ENCODE measurements at places on chromosomes 16 and 17.

GRCh38 chr17:55433029-55433628 lies 11.5 kb upstream of the MMD start:
- no peak for DNase-seq

- no peak for DNase-seq
Observed at GRCh38 chr16:63983401-63983800, 1138.5 kb downstream of the CDH11 start.

DNA sequence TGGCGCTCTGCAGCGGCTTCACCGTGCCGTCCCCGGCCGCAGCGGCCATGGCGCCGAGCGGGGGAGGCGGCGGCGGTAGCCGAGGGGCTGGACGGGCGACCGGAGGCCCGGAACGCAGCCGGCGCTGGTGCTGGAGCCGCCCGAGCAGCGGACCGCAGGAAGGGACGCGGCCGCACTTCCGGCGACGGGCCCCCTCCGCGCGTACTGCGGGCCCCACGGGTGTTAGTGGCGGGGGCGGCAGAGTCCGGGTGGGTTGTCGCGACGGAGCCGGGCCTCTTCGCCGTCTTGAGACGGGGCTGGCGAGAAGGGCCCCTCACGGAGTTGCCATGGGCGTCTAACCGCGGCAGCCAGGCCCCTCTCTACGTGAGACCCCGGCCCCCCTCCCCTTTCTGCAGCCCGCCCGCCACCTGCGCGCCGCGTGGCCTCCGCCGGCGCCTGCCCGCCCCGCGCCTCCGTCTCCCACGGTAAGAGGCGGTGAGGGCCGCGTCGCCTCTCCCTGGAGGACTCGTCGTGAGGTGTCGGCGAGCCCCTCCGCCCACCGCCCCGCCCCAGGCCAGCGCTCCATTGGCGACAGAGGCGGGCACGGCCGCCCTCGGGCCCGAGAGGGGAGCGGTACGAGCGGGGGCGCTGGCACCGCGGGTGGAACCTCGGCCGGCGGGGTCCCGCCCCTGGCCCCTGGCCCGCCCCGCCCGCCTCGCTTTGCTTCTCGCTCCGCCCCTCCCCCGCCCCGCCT lies at the start of the genes VPS9D1 and ZNF276:
Gene VPS9D1 (minus strand): TSS at position 86 of the 733 bp plus-strand sequence. CDS start 37 bp downstream, at position 49.
Gene ZNF276 (plus strand): TSS at position 725 of the 733 bp plus-strand sequence. CDS start 104 bp downstream, outside the sequence.
- peak; percentile 74 for DNase-seq

DNA sequence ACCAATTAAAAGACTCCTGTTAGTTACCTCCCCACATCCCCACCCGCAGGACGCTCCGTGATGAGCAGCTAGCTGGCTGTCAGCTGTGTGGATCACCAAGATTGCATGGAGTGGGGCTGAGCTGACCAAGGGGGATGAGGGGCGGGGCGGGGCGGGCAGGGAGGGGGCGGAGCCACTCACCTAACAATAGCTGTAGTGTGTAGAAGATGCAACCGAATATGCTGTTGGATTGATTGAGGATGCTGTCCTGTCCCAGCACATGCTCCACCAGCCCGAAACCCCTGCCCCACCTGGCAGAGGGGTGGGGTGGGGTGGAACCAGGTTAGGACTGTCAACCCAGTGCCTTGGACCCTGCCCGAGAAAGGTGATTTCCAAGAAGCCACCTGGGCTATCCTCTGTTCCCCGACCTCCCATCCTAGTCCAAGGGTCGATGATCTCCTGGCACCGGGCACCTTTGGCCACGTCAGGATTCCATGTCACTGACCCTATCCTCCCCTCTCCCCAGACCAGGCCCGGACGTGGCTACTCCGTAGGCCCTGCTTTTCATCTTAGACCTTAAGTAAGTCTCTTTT lies 1.4 kb downstream of the VKORC1 start:
- no peak for DNase-seq

DNA sequence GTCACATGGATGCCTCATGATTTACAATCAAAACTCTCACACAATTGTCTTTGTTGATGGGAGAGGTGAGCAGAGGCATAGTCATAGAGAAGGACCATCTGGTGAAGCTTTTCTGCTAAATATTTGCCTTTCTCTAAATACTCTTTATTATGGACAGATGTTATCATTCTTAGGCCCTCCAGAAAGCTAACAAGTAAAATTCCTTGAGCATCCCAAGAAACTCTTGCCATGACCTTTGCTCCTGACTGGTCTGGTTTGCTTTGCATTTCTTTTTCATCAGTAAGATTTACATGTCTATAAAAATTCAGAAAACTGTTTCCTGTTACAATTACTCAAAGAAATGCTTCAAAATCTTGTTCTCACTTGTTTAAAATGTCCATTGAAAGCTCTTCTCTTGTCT lies 1336.6 kb upstream of the CDH8 start:
- no peak for DNase-seq

DNA sequence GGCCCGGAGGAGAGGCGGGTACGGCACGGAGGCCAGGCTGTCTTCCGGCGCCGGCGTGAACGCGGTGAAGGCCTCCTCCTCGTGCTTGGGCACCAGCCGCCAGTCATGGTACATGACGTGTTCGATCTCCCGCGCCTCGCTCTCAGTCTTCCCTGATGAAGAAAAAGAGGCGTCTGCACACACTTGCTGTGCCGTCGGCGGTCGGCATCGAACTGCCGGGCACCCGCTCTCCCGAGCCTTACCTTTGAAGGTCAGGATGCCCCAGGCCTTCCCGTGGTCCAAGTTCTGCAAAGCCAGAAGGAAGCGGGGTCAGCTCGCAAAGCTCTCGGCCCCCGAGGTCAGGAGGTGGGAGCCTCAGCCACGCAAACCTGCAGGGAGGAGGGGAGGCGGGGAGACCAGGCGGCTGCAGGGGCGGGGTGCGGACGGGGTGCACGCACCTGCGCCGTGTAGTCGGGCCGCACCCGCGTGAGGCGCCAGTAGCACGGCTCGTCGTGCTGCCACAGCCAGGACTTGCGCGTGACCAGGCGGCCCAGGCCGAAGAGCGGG lies at the start of gene EME2:
Gene EME2 (plus strand): TSS at position 449 of the 546 bp plus-strand sequence. CDS start 418 bp downstream, outside the sequence.
- no peak for DNase-seq

- DNase-seq = no peak
Observed at GRCh38 chr17:28874750-28875149, 19.9 kb downstream of the ERAL1 start.

DNA sequence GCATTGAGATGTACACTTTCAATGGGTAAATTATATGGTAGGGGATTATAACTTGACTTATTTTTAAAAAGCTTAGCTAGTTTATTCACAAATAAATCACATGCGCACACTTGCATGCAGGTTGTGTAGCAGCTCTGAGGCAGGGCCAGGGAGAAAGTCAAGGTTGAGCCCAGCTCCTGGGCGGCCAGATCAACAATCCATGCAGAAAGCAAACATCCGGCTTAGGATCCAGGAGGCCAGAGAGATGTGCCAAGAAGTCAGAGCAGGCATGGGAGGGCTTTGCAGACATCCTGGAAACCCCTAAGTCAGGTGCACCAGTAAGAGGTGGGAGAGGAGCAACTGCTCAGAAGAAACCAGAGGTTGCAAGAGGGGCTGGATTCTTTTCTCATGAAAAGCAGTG lies 186.5 kb downstream of the AXIN2 start:
- no peak for DNase-seq

DNA sequence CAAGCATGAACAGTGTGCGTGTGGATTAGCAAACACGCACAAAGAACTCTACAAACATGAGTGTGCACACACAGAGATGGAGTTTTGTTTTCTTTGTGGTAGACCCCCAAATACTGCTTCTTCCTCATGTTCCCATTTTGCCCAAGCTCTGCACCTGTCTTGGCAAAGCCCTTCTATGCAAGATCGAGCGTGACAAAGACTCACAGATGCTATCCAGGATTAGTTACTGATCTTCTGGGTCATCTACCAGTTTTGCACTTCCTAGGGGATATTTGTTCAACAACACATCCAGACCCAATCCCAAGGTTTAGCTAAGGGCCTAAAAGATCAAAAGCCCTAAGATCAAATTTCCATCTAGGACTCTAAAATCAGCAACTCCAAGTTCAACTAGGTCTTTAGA lies 16.0 kb downstream of the LRRC36 start:
- DNase-seq = no peak

GRCh38 chr16:10077861-10078260 lies 104.4 kb downstream of the GRIN2A start:
- DNase-seq = no peak

DNA sequence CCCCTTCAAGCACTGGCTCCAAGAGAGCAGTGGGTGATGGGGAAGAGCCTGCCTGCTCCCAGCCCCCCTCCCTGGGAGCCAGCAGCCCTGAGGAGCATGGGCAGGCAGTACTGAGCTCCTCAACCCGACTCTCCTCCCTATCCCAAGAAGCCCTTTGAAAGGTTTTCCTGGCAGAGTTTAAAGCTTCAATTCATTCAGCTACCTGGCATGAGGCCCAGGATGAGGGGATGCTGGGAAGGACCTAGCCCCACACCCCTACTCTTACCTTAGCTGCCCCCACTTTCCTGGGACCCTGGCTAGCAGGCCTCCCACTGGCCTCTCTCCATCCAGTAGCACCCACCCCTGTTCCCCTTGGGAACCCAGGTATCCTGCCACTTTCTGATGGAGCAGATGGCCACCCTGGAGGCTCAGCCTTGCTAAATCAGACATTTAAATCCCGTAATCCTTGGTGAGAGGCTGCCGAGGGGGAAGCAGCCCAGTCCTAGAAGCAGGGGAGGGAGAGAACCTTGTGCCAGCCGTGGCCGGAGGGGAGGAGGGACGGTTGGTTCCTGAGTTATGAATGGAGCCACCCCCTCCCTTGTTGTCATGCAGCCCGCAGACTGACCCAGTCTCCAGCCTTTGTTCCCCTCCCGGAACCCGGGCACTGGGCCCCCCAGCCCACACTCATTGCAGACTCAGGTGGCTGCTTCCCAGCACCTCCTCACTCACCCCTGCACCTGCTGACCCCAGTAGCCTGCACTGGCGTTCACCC lies 17.1 kb downstream of the ATP1B2 start:
- no peak for DNase-seq
